ENCODE measurements at places on chromosomes 4 and X. TPM values are rescaled to one million over a fixed set of nuclear protein-coding genes. Genes with fewer than 3 reads are reported as not detected.

MAGEC1 gene
- 1.4 TPM for total RNA-seq

GPRASP2 gene
- total RNA-seq, result 7.4 TPM

SRPK3 gene
- total RNA-seq, result 33.6 TPM

TMEM165 gene
- 151 TPM for total RNA-seq

IL1RAPL1 gene
- total RNA-seq, result not detected

ASMT gene
- not detected for total RNA-seq

CITED1 gene
- total RNA-seq, result 8.1 TPM

ADH1A gene
- not detected for total RNA-seq

APOO gene
- total RNA-seq, result 28.7 TPM

FRMPD4 gene
- total RNA-seq, result not detected

DNA sequence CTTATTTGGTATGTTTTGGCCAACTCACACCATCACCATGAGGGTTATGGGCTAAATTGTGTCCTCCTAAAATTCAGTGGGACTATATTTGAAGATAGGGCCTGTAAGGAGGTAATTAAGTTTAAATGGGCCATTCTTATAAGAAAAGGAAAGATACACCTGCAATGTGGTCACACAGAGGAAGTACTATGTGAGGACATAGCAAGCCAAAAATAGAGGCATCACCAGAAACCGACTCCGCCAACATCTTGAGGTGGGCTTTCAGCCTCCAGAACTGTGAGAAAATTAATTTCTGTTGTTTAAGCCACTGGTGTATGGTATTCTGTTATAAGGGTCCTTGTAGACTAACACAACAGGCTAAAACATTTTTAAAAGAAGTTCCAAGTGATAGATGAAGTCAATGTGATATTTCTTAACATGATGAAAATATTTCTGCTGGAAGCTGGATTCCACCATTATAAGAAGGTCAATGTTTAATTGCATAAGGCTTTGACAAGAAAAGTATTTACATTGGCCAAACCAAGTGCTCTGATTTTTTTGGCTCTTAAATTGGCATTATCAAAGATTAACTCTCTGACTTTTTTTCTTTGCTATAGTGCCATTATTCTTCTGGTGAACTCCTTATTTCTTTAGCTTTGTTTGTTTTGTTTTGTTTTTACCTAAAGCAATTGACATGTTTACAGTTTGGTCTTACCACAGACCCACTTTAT, 540.9 kb downstream of the PPARGC1A start:
- no peak for DNase-seq

- no peak for DNase-seq
Observed at GRCh38 chr4:1377606-1378261, 28.5 kb downstream of the NKX1-1 start.

DNA sequence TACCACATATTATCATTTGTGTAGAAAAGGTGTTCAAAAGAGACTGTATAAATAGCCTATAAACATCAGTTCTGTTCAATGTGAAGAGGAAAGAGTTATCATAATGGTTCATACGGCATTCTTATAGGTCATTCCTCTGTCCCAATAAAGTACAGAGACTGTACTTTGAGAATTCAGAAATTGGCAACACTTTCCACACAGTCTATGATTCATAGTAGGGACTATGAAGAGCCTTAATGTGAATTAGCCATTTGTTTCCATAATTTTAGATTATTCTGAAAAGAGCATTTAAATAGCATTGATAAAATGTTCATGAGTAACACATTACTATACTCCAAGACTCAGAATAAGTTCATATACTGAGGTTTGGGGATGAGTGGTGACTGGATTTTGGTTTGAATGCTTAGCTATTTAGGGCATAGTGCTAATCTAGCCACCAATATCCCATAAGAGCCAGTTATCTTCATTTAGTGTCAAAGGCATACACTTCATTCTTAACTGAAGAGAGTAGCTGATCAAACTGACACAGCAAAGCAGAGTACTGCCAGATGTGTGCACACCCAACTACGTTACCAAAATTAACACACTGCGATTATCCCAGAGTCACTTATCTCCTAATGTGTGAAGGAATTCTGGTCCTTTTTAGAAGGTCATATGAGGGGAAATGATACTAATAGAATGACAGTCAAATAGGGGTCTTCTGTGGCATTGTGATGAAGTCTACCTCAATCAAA, 10.2 kb downstream of the ANK2 start:
- DNase-seq, result no peak

- DNase-seq, result no peak
Observed at GRCh38 chrX:96776966-96777365, 92.3 kb downstream of the DIAPH2 start.

DNA sequence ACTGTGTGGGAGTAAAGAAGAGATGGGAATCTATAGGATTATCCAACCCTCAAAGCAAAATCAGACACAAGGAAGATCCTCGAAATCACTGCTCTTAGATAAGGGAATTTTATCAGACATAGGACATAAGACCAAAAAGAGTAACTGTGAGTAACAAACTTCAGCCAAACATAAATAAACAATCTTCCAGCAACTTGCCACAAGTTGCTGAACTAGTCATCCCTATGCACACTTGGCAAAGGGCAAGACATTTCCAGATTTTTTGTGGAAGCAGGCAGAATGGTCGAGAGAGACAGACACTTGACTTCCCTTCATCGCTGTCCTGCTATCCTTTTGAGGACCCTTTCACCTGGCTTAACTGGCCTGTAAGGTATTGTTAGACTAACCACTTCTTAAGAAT, 89.6 kb downstream of the KCNIP4 start:
- no peak for DNase-seq

DNA sequence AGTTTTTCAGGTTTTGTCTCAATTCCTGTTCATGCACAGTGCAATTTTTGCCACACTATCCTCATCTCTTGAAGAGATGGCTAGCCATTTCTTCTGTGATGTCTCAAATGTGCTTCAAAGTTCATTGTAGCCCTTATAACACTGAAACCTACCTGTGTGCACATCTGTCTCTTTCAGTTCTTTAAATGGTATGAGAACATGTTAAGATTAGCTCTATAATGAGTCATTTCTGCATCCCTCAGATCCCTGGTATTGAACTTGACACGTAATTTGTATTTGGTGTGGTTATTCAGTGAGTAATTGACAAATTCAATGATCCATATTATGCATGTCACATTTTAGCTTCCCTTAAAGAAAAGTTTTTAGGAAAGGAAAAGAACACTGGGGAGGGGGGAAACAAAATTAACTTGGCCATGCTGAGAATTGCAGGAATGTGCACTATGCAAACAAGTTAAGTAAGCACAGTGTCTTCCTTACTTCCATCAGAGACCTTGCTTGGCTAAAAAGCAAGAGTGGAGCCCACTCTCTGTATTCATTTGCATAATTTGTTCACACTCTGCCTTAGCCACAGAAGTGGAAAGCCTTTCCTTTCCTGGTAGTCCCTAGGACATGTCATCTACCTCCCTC, 659.8 kb upstream of the MAGEB2 start:
- DNase-seq, result no peak

DNA sequence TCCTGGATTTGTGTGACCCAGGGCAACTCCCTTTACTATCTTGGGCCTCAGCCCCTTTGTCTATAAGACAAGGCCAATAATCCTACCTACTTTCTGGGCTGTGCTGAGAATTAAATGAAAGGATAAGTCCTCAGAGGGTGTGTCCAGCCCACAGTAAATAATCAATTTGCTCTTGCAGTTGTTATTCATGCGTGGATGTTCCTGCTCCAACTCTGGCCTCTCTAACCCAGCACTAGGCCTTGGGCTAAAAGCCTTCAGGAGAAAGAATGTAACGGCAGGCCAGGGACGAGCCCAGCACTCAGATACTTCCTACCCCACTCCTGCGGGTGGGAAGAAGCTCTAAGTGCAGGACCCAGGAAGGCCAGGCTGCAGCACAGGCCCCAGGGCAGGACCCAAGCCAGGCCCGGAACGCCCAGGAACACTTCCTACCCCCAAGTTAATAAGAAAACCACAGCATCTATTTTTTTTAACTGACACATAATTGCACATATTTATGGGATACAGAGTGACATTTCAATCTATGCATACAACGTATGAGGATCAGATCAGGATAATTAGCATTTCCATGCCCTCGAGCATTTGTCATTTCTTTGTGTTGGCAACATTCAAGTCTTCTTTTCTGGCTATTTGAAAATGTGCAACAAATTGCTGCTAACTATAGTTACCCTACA, 179.6 kb upstream of the RBPJ start:
- peak; percentile 67 for DNase-seq

DNA sequence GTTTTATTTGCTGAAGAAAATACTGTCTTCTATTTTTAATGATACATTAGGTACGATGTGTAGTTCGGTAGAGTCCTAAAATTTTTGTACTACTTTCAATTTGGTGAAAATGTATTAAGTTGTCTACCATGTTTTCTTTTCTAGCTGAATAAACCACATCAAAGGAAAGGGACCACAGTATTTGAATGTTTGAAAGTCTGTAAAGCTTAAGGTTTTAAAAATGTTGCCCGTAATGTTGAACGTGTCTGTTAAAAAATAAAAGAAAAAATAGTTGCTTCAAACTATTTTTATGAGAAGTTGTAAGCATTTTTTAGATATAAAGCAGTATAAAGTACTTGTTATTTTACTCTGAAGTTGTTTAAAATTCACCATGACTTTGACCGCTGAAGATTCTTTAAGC, 3.2 kb downstream of the CDKN2AIP start:
- no peak for DNase-seq

DNA sequence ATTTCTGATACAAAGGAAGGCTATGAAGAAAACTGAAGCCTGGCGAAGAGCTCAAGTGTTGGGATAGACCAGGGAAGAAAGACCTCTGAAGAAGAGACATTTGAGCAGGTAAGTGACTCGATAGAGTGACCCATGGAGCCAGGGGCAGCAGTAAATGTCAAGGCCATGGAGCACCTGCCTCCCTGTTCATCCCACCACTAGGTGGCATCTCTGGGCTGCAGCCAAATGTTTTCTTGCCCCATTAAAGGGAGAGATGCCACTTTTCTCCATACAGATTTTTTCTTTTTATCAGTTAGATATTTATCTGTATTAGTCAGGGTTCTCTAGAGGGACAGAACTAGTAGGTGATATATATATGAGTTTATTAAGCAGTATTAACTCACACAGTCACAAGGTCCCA, 4.9 kb upstream of the ZNF81 start:
- DNase-seq, result peak; percentile 33

- no peak for DNase-seq
Observed at GRCh38 chr4:115117651-115118050, 4.2 kb upstream of the NDST4 start.

DNA sequence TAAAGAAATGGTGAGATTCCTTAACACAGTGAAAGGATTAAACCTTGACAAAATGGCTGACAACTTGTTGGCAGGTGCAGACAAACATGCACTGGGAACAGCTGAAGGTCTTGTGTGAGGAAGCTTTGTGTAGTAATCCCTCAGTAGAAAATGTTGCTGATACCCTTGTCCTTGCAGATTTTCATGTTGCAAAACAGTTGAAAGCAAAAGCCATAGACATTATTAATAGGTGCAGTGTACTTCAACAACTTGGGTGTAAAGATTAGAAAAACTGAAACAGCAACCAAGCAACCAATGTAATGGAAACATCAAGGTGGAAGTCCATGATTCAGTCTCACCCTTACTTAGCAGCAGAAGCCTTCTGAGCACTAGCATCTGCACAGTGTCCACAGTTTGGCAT, 29.8 kb downstream of the UGT2B7 start:
- DNase-seq, result peak; percentile 88

DNA sequence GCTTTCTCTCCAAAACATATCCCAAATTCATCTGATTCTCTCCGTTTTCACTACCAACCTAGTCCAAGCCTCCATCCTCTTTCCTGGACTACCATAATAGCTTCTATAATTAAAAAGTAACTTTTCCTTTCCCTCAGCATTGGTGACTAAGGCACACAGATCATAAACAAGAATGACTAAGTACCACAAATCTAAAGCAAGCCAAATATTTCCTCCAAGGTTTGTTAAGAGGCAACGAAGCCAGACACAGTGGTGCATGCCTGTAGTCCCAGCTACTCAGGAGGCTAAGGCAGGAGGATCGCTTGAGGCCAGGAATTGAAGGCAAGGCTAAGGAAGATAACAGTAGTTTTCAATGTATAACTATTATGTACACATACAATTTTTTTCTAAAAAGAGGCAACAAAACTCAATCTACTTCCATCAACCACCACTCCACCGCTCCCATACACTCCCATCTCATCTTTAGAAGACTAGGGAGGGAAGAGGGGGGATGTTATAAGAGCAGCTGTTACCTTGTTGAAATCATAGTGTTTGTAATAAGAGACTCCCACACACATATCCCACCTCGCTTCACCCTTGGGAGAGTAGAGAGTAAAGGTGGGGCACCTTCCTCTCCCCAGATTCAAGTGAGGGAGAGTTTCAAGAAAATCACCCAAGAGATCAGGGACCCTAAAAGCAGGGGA, 4.2 kb upstream of the JCHAIN start:
- no peak for DNase-seq

DNA sequence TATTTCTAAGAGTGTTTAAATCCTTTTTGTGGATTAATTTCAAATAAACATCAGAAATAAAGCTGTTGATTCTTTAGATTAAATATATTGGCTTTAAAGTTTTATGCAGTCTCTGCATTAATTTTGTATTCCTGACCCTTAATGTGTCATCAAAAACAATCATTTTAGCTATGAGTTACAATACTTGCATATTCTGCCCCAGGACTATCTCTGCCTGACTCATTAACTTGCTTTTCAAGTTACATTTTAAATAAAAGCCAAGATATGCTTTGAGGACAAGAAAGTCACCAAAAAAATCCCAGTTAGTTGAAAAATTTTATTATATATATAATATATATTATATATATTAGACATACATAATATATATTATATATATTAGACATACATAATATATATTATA, 208.7 kb downstream of the ADGRL3 start:
- DNase-seq, result no peak

GRCh38 chrX:47179928-47180255, 13.7 kb upstream of the UBA1 start:
- no peak for DNase-seq

DNA sequence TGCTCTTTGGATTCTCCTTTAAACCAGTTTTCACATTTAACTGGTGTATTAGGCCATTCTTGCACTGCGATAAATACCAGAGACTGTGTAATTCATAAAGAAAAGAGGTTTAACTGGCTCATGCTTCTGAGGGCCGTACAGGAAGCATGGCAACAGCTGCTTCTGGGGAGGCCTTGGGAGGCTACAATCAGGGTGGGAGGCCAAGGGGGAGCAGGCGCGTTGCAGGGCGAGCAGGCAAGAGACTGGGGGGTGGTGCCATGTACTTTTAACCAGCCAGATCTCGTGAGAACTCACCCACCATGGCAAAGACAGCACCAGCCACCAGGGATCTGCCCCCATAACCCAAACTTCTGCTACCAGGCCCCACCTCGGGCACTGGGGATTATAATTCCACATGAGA, 38.1 kb downstream of the RNF212 start:
- peak; percentile 66 for DNase-seq

- no peak for DNase-seq
Observed at GRCh38 chr4:88897180-88897579, 159.8 kb downstream of the FAM13A start.

DNA sequence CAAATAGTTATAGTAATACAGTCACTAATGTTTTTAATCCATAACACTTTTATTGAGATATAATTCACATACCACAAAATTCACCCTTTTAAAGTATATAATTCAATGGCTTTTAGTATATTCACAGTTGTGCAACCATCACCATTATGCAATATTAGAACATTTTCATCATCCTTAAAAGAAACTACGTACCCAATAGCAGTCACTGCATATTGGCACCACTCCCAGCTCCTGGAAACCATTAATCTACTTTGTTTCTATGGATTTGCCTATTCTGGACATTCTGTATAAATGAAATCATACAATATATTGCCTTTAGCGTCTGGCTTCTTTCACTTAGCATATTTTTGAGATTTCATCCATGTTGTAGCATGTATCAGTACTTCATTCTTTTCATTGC, 99.3 kb downstream of the AMMECR1 start:
- no peak for DNase-seq

GRCh38 chr4:81040012-81040659, 9.6 kb downstream of the BMP3 start:
- no peak for DNase-seq

Data from SJCRH30 (cell line).